ENCODE measurements at places on chromosomes 11 and 22. TPM values are rescaled to one million over a fixed set of nuclear protein-coding genes. Genes with fewer than 3 reads are reported as not detected.

GRCh38 chr11:45278714-45279113, 7.4 kb downstream of the SYT13 start:
- DNase-seq = no peak

- peak; percentile 45 for DNase-seq
Observed at GRCh38 chr11:124586238-124586860, 16.6 kb downstream of the OR8A1 start.

DNA sequence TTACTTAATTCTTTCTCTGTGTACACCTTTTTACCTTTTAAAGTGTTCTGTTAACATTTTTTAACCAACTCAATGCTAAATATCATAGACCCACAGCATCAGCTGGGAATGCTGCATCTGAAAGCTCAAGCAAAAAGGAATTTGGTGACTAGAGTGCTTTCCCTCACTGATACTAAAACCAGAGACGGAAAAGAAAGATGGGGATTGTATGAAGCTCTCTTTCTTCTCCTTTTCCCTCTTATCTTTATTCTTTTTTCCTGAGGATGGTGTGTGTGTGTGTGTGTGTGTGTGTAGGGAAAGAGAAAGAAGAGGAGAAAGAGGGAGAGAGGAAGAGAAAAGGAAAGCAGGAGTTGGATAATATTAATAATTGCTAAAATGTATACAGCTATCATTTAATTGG, 4.1 kb upstream of the SIK2 start:
- no peak for DNase-seq

DNA sequence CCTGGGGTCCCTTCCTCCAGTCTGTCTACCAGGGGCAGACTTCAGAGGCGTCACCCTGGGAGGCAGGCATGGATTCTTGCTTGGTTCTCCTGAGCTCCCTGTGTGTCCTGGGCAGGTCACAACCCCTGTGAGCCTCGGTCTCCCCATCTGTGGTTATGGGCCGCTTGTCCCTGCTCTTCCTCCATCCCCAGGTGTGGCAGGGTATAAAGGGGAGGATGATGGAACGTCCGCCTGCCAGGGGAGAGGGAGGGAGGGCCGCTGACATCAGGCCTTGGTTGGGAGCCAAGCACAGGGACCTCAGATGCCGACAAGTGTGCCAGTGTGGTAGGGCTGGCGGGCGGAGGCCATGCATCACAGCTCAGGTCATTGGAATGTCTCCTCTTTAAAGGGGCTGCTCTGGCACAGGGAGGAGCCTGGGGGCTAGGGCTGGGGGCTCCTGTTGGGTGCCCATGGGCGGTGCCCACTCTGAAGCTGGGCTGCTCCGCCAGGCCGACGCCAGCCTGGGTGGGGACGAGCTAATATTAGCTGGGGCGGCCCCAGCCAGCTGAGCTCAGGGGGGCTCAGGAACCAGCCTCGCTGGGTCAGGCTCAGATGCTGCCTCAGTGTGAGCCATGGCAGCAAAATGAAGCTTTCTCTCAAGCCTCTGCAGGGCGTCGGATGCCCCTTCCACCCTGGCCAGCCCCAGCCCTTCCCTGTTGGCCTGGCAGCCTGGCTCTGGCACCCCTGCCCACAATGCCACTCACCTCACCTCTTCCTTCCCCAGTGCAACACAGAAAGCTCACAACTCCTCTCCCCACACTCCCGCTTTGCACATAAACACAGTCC, 12.8 kb downstream of the KCNC1 start:
- DNase-seq = no peak

GRCh38 chr11:18540207-18541009, 13.7 kb upstream of the TSG101 start:
- no peak for DNase-seq

Gene RCN1
- 21.0 TPM for total RNA-seq

DNA sequence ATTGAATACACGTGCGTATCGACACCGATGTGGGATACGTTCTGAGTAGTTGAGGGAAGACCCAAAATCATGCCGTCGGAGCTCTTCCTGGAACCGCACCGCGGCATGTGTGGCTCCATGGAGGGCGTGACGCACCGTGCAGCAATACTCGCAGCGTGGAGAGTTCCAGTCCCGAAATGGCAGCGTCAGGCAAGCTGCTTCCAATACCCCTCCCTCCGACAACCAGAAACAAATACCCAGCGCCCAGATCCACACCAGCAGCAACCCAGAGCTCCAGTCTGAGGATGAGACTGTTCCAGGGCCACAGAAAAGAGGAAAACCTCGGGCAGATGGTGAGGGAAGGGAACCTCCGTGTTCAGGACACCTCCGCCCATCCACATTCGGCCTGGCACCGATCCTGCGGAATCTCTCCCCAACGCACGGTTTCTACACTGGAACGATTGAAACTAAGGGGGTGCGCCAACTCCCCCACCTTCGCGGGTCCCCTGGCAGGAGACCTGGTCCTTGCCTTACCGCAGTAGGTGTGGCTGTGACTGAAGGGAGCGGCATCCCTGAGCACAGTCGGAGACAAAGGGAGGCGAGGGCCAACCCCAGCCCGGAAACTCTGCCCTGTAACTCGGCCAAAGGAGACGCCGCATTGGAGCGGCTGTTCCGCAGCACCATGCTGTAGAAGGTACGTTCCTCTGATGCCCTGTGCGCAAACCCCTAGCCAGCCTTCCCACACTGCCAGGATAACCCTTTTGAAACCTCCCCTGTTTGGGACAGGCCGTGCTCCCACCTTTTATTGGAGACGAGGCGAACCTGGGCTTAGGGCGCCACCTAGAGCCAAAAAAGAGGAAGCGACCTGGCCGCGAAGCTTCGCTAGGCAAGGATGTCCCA, 28.2 kb downstream of the DBX1 start:
- peak; percentile 51 for DNase-seq

- no peak for DNase-seq
Observed at GRCh38 chr11:69550846-69551245, 69.4 kb downstream of the LINC01488 start.

DNA sequence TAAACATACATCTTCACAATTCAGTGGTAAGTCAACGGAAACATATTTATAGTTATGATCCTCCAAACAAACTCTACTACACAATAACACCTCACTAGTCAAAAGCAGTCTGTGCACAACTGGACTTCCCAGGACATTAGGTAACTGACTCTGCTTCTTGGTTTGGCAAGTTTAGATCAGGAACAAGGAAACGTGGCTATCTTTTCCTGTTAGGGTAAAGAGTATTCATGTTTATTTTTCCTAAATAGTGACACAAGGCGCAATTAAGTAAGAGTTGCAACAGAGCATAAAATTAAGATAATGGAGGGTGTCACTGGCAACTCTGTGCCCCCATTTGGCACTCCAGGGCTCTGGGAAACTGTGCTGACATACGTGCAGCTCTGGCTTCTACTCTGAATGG, 70.2 kb upstream of the TP53AIP1 start:
- no peak for DNase-seq

DNA sequence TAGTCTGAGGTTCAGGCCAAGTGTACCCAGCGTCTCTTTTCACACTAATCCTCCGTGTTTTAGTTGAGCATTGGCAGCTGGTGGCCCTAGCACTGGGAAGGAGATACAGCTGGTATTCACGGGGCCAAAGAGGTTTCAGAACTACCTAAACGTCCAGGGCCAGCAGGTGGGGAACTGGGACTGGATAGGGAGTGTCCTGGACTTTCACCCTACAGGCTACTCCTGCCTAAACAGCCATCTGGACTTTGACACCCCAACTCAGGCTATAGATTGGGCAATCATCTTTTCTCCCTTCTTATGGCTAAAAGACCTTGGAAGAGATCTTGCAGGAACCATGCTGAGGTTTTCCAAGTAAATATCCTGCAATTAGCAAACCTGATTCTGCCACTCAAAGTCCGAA, 2.8 kb downstream of the SPON1 start:
- DNase-seq = no peak

GRCh38 chr11:122077459-122077858, 38.6 kb downstream of the BLID start:
- DNase-seq = no peak

Gene C11orf91
- not detected for total RNA-seq

DNA sequence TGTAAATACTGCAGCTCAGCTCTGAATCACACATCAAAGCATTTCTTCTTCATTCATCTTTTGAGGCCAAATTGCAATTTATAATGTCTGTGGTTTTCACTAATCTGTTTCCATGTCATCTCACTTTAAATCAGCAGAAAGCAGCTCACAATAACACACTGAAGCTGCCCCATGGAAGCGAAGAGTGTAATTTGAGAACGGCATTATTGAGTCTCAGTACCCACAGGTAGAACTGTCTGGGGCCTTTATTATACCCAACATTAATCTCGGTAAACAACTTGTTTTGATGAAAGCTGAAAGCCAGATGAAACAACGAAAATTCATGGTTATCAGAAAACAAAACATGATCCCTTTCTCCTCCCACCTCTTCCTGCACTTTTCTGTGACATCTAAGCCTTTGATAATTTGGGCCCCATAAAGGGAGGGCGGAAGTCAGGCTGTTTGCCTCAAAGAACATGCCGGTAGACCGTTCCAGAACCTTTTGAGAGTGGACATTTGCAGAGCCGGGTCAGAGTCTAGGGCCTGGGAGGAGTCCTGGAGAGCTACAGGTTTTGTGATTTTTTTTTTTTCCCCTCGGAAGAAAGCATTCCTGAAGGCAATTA, 68.2 kb upstream of the SESN3 start:
- no peak for DNase-seq

DNA sequence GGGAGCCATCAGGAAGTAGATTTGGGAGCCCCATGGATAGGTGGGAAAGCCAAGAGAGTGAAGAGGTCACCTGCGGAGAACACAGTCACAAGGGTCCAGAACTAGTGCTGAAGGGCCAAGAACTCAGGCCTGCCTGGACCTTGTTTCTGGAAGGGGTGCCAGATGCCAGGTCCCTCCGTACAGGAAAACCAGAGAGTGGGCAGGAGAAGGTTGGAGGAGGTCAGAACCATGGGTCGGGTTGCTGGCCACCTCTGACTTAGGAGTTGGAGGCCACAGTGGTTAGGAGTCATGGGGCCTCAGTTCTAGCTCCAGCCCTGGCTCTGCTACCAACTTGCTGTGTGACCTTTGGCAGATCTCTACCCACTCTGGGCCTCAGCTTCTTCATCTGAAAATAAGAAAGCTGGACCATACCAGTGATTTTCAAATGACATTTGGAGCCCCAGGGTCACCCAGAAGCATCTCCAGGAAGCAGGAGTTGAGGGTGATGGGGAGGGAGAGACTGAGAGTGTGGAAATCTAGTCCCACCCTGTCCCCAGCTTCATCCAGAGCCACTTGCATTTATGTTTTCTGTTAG, 20.8 kb upstream of the TUB start:
- DNase-seq = no peak

- no peak for DNase-seq
Observed at GRCh38 chr22:20027966-20028854, 7.3 kb downstream of the TANGO2 start.

DNA sequence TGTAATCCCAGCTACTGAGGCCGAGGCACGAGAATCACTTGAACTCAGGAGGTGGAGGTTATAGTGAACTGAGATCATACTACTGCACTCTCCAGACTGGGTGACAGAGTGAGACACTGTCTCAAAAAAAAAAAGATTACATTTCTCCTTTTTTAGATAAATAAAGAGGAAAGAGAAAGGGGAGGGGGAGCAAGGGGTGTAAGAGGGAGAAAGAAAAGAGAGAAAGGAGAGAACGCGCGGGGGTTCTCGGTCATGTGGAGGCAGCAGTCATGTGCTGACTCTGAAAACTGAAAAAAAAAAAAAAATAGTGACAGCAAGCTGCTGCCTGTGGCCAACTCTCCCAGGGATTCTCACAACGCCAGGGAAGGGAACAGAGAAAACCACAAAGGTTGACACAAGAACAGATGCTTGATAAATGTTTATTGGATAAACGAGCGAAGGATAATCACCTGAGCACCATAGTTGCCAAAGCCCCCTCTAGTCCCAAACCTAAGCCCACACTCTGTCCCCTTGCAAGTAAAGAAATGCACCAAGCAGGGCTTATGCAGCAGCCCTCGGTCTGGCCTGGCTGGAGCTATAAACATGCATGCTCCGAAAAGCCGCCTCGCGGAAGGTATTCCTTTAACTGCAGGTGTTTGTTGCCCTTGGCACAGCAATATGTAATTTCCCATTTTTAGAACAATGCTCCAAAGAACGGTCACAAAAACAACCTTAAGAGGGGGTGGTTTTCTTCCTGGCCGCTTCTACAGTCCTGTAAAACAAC, 14.5 kb downstream of the SCGB1A1 start:
- DNase-seq = no peak

- no peak for DNase-seq
Observed at GRCh38 chr22:50613291-50613981, 12.8 kb downstream of the MAPK8IP2 start.

Gene DEAF1
- 33.0 TPM for total RNA-seq
